ENCODE measurements at places on chromosomes 2 and 18.

- no peak for DNase-seq
These were observed 7.8 kb downstream of the ITGA4 start for GRCh38 chr2:181464966-181465365.

DNA sequence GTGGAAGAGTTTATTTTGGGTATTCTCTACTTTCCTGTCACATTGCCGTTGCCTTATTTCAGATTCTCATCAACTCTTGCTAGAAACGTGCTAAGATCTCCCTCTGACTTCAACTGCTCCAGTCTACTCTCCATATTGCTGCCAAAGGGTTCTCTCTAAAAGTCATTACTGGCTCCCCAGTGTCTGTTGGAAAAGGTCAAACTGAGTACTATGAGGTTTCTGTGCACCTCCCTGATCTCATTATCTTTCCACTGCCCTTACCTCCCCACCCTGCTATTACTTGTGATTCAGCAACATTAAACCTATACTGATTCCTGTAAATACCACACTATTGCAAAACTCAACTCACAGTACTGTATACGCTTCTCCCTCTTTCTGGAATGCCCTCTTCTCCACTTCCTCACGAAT lies 1.9 kb upstream of the KRCC1 start:
- DNase-seq, result no peak

- DNase-seq, result peak; percentile 74
These were observed at the start of gene SP140L for GRCh38 chr2:230326453-230327417. Gene SP140L (plus strand): TSS chr2:230327193. CDS start chr2:230327270, 77 bp downstream.

DNA sequence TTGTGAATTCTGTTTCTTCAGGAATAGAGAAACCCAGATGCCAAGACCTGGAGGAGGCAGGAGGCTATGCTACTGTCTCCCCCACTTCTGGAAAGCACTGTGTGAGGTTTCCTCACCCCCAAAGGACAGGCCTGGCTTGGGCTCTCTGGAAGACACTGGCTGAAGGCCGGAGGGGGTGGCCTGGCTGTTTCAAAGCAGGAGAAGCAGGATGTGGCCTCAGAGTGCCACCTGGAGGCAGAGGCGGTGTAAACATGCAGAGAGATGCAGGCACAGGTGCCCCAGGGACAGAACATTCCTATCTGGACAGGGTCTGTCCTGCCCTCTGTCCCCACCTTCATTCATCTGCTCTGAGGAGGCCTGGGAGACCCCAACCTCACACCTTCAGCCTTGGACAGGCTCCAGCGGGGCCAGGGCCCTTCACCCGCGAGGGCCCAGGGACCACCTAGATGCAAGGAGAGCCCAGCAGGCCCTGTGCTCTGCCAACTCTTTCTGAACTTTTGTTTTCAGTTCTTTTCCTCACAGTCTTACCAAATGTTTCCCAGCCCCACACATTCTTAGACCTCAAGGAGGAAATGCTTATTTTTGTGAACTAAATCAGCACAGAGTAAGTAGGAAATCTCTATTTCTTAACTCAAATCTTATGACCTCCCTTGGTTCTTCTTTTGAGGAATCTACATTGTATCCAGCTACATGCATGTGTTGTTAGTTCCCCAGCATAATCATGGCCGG lies 79.2 kb downstream of the LONRF2 start:
- DNase-seq, result no peak

DNA sequence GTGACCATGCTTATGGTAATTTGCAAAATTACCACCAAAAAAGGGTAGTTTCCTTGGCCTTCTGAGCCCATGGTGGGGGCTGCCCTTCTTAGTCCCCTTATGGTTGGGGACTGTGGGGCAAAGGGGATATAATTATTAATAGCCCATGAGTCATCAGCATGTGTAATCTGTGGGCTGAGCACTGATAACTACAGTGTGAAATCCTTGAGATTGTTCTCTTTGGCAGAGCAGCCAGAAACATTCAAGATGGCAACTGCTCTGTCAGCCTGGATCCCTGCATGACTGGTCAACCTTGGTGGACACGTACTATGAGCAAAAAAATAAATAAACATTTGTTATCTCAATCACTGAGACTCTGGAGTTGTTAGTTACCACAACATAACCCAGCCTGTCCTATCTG lies 61.3 kb downstream of the MGAT4A start:
- no peak for DNase-seq

- DNase-seq, result no peak
These were observed 116.7 kb downstream of the TWIST2 start for GRCh38 chr2:238964544-238965067.

DNA sequence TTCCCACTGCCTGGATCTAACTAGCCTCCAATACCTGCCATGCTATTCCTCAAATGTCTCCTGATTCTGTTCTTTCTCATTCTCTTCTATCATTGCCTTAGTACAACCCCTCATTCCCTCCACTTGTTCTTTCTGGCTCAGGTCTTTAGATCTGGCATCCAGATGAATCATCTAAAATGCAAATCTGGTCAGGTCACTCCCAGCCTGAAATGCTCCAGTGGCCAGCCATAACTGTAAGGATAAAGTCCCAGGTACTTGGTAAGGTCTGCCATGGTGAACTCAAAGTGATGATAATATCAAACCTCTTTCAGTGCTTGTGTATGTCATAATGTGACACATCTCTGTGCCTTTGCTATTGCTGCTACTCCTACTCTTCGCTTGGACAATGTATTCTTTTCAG lies 2.9 kb upstream of the SNRNP27 start:
- no peak for DNase-seq

DNA sequence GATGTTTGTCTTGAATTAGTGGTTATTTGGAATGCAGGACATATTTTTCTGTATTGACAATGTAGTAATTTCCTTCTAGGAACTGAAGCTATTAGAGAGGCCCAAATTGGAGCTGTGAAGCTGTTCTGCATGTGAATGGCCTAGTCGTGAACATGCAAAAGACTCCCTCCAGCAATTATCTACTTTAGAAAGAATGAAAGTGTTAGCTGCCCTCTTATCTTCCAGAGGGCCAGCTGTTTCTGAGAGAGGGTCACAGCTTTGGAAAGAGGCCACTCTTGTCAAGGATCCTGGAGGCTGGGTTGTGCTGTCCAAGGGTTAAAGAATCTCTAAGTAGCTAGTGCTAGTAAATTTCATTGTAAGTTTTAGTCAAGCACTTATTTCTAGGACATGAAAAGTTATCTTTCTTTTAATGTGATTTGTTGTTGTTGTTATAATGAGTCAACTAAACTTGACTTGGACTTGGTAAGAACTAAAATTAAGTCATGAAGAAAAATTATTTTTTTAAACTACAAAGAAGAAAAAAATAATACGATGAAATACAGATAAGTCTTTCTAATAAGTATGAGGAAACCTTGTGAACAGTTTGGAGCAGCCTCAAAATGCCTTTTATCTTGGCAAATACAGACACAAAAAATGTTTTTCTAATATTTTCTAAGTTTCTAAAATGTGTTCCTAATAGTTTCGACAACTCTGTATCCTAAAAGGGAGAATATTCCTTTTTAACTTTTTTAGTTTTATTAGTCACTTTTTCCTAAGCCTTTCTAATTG lies 36.8 kb downstream of the DPP4 start:
- DNase-seq, result no peak

- no peak for DNase-seq
These were observed 39.1 kb downstream of the TMEFF2 start for GRCh38 chr2:192155511-192156118.

- no peak for DNase-seq
These were observed 10.3 kb downstream of the CEP76 start for GRCh38 chr18:12692206-12692605.

- DNase-seq, result no peak
These were observed 142.5 kb upstream of the GATA6 start for GRCh38 chr18:22026889-22027288.

DNA sequence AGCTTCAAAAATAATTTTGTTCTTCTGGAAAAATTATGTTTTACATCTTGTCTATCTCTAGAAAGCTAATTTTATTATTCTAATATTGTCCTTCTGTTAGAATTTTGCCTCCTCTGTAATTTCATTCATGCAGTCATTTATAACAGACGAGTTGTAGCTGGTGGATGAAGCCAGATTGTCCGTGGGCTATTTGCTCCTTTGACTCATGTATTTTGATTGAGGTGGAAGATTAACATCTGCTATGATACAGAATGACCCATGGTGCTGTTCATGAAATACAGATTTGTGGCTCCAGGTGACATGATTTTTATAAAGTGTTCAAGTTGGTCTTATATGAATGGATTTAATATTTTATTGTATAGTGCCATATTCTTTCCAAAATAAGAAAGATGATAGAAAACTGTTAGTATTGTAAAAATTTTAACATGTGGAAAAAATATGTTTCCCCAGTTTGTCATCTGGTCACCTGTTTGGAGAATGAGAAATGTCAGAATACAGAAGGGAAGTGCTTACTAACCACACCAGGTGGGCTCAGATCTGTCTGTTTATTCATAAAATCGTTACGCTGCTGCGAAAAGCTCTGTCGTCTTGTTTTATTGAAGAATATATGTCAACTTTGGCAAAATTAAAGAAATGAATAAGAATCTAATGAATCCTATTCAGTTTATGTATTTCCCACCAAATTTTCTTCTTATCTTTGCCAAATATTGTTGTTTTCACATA lies 20.4 kb upstream of the L3MBTL4 start:
- DNase-seq, result no peak

GRCh38 chr2:147002256-147002655 lies 842.6 kb upstream of the ACVR2A start:
- no peak for DNase-seq

DNA sequence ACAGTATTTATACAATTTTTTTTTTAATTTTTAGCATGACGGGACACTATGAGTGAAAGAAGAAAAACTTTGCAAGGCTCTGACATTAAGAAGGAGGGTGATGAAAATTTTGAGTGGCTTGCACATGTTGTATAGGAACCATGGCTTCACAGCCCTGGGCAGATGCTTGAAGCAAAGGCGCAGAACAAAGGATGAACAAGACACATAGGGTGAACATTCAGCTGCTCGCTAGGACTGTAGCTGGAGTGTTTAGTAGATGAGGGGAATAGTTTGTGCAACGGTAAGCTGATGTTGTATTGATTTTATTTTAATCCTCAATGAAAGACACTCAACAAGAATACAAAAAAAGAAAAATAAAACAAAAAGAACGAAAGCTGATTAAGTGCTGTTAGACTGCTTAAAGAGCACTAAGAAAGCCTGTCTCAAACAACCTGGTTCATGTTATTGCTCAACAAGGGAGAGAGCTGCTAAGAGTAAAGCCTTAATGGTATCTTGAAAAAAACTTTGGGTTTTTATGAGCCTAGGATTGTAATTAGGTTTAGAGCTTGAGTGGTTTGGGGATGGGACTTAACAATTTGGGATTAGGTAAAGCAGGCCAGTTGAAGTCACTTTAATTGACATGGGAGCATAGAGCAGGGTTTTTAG lies 41.2 kb upstream of the GCFC2 start:
- DNase-seq, result no peak

GRCh38 chr2:224405412-224405811 lies 3.5 kb upstream of the FAM124B start:
- no peak for DNase-seq

DNA sequence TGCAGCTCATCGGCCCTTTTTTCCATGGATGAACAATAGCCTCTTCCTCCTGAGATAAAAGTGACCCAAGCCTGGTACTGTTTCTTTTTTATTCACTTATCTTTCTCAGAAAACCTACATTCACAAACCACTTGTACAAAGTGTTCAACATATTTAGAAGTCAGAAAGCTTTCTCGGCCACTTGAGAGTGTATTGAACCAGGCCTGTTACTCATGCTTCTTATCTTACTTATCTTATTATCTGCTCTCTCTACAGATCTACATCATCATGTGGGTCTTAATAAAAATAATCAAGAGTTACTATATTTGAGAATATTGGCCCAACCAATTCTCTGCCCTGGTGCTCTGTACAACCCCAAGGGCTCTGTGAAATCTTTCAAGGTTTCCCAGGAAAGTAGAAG lies 242.1 kb downstream of the MREG start:
- no peak for DNase-seq

DNA sequence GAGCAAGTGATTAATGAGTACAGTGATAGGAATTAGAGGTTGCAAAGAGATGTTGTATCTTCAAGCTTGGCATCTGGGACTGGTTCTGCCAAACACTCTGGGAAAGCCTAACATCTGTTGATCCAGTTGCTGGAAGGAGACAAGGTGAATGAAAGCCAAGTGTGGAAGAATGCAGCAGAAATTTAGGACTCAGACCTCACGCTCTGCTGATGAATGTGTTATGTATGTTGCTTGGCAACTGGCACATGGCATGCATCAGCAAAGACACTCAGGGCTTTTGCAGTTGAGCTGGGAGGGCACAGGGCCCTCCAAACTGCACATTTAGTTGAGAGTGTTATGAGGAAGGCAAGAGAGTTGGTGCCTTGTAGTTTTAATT lies 105.5 kb downstream of the COLEC12 start:
- DNase-seq, result no peak
